Thoracic aorta endothelial cell (primary cell): ENCODE measurements at places on chromosomes 7 and 10. TPM values are rescaled to one million over a fixed set of nuclear protein-coding genes. Genes with fewer than 3 reads are reported as not detected.

ATRNL1 gene
- total RNA-seq, result not detected in 2 replicates

HECTD2 gene
- 12.0 and 12.9 TPM in 2 replicates for total RNA-seq

MPP7 gene
- 0.27 and 0.50 TPM in 2 replicates for total RNA-seq

OR9A2 gene
- 0.27 TPM in 1 of 2 replicates, not detected in the other for total RNA-seq

CPXM2 gene
- total RNA-seq, result 4.7 and 13.5 TPM in 2 replicates

ABCB4 gene
- 0.14 TPM in 1 of 2 replicates, not detected in the other for total RNA-seq

ASB10 gene
- not detected in 2 replicates for total RNA-seq

UCN3 gene
- total RNA-seq, result not detected in 2 replicates

GNAI1 gene
- 13.7 and 14.6 TPM in 2 replicates for total RNA-seq

SHH gene
- total RNA-seq, result not detected in 2 replicates

CCDC7 gene
- 7.3 and 19.6 TPM in 2 replicates for total RNA-seq

BET1 gene
- 34.2 and 42.6 TPM in 2 replicates for total RNA-seq

ACSL5 gene
- total RNA-seq, result 10.6 and 35.9 TPM in 2 replicates

FLNC gene
- 93.9 and 109 TPM in 2 replicates for total RNA-seq

PRR15 gene
- 0.22 and 2.0 TPM in 2 replicates for total RNA-seq

MYOZ1 gene
- not detected in 2 replicates for total RNA-seq

PITX3 gene
- not detected in 2 replicates for total RNA-seq

SUN3 gene
- not detected in 2 replicates for total RNA-seq

CUZD1 gene
- total RNA-seq, result 2.1 TPM in 2 replicates

DDC gene
- total RNA-seq, result not detected in 2 replicates

PCLO gene
- total RNA-seq, result 0.13 and 0.72 TPM in 2 replicates

CYP26C1 gene
- 0.80 and 1.0 TPM in 2 replicates for total RNA-seq

NRG3 gene
- total RNA-seq, result 0.43 and 0.53 TPM in 2 replicates

RARRES2 gene
- total RNA-seq, result not detected in 2 replicates

OPN4 gene
- not detected in 2 replicates for total RNA-seq

GPR85 gene
- 0.53 and 6.2 TPM in 2 replicates for total RNA-seq

IFIT1B gene
- not detected in 2 replicates for total RNA-seq

CCL24 gene
- 0.53 TPM in 1 of 2 replicates, not detected in the other for total RNA-seq

RBP3 gene
- total RNA-seq, result not detected in 2 replicates

TMEM72 gene
- total RNA-seq, result not detected in 2 replicates

FGL2 gene
- total RNA-seq, result 0.13 and 0.22 TPM in 2 replicates

PRXL2A gene
- total RNA-seq, result 175 and 196 TPM in 2 replicates

RADIL gene
- 0.80 and 2.0 TPM in 2 replicates for total RNA-seq

LEP gene
- total RNA-seq, result not detected in 2 replicates

ZNF117 gene
- 19.6 and 28.9 TPM in 2 replicates for total RNA-seq

PON3 gene
- 0.93 and 1.9 TPM in 2 replicates for total RNA-seq

COL1A2 gene
- 3.7 and 5.3 TPM in 2 replicates for total RNA-seq

DPYSL4 gene
- total RNA-seq, result 11.4 and 12.0 TPM in 2 replicates

PPP1R3C gene
- total RNA-seq, result 1.1 and 1.6 TPM in 2 replicates

VPS37D gene
- total RNA-seq, result 1.9 and 2.1 TPM in 2 replicates

PCBD1 gene
- 32.7 and 64.5 TPM in 2 replicates for total RNA-seq

HKDC1 gene
- 0.93 TPM in 1 of 2 replicates, not detected in the other for total RNA-seq

GRM3 gene
- not detected in 2 replicates for total RNA-seq

MOGAT3 gene
- total RNA-seq, result not detected in 2 replicates
